Gastrocnemius medialis (tissue), 4 donors: ENCODE measurements at places on chromosomes 5 and 9. TPM values are rescaled to one million over a fixed set of nuclear protein-coding genes. Genes with fewer than 3 reads are reported as not detected.

DNA sequence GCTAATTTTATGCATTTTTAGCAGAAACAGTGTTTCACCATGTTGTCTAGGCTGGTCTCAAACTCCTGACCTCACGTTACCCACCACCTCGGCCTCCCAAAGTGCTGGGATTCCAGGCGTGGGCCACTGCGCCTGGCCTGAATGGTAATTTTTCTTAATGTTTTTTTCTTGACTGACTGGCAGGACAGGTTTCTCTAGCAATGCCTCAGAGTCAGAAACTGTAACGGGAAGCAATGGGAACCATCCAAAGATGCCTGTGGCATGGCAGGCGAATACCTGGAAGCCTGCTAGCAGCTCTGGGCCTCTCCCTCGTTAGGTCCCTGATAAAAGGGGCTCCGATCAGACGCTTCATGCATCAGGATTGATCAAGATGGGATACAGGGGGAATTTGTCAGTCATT lies 639.2 kb downstream of the NR2F1-AS1 start:
- DNase-seq = no peak

The KIF4B gene
- 0.16 TPM for total RNA-seq

GRCh38 chr5:181194489-181195248 lies 10.3 kb downstream of the TRIM7 start:
- peak; percentile 80 for DNase-seq

- no peak for DNase-seq
Measured at GRCh38 chr9:21385131-21385670, at the start of gene IFNA2. IFNA2 (minus strand) TSS chr9:21385398; CDS start chr9:21385329, 69 bp downstream.

DNA sequence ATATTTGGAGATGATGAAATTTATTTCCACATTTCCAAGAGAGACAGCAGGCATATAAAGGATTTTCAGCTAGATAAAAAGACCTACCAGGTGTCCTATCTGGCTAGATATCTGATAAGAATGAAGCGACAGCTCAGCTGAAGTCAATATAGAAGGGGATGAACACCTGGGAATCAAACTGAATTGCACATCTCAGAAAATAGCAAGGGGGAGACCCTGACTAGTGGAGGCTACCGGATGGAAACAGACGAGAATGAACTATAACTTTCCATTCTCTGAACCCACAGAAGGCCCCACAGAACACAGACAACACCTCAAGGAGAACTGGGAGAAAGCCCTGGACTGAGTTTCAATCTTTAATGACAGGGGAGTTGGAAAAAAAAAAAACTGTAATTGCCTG lies 51.1 kb downstream of the CPLANE1 start:
- no peak for DNase-seq

DNA sequence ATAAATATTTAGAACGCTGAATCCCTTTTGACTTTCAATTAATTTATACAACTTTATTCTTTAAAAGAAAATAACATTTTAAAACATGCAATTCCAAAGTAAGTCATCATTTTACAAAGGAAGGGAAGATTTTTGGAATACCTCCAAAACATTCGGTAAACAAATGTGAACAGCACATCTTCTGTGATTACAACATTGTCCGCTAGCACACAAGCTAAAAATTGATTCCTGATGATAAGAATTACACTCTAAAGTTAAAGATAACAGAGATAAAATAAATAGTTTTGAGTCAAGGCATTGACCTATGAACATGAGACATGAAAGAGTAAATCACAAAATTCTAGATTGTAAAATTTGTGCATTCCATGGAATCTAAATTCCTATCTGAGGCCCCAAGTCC lies 56.2 kb upstream of the TRAF1 start:
- no peak for DNase-seq
